Fibroblast of skin of scalp (primary cell): ENCODE measurements at places on chromosomes 1 and 21.
A peak's percentile ranks its signal among the peaks of the same experiment; 100 is the strongest.

DNA sequence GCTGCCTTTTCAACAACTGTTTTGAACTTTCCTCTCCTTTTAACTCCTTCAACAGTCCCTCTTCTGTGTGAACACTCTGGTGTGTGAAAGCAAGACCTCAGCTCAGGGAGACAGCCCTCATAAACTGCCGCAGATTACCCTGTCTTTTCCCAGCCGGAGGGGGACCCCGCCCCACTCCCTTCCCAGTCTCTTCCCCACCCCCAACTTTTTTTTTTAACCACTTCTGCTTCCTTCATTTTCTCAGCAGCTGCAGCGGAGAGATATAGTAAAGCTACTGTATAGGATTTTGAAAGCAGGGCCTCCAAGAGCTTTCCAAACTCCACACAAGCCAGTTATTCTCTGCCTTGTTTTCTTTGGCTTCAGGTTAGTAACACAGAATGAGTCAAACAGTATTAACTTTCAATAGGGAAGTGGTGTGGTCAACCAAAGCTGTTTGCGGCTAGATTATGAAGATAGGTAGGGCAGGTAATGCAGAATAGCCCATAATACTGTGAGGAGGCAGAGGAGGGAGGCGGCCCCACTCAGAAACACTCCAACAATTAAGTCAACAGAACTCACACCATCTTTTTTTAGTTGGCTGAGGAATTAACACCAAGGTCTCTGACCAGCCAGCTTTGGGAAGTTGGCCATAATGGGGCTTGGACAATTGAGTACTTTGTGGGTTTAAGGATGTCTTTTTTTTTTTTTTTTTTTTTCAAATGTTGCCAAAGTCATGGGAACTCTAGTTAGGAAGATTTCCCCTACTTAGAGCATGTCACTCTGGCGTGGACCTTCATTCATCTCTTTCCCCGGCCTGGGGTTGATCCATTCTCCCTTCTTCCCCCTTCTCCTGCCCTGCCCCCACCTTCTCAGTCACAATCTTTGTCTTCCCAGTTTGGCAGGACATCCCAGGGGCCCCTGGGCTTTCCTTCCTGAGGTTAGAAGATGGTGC, 177.0 kb downstream of the CLIC6 start:
- peak; percentile 76 for DNase-seq

DNA sequence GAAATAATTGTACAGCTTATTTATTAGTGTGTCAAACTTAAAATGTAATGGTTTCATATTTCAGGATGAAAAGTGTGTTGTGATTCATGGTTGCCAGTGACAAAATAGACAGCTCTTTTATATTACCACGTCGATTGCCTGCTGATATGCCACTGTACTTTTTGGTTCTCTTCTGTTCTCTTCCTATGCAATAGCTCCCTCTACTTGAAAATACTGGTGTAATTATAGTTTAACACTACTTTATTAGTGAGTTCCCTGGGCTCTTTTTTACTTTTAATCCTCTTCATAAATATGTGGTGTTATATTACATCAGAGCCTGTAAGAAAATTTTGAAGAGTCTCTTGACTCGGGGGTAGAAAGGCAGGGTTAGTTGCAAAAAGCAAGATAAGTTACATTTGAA, 111.3 kb downstream of the PATJ start:
- peak; percentile 54 for DNase-seq

- DNase-seq, result no peak
Observed at GRCh38 chr1:4694492-4694891, 40.1 kb downstream of the AJAP1 start.

DNA sequence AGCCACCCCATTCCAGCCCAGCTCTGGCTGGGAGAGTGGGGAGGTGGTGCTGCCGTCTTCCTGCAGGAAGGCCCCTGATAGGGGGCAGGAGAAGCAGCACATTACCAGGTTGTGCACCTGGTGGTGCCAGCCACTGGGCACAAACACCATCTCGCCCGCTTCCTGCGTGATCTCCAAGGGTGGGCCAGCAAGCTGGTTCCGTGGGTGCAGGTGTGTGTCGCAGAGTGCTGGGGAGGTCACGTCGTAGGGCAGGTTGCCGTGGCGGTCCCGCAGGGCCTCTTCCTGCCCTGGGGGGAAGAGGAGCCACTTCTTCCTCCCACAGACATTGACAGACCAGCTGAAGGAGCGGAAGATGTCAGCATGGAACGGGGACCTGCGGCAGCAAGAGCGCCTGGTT, 1.8 kb downstream of the JMJD4 start:
- DNase-seq, result no peak

GRCh38 chr1:85290826-85291225, 14.4 kb upstream of the BCL10 start:
- DNase-seq, result peak; percentile 52

DNA sequence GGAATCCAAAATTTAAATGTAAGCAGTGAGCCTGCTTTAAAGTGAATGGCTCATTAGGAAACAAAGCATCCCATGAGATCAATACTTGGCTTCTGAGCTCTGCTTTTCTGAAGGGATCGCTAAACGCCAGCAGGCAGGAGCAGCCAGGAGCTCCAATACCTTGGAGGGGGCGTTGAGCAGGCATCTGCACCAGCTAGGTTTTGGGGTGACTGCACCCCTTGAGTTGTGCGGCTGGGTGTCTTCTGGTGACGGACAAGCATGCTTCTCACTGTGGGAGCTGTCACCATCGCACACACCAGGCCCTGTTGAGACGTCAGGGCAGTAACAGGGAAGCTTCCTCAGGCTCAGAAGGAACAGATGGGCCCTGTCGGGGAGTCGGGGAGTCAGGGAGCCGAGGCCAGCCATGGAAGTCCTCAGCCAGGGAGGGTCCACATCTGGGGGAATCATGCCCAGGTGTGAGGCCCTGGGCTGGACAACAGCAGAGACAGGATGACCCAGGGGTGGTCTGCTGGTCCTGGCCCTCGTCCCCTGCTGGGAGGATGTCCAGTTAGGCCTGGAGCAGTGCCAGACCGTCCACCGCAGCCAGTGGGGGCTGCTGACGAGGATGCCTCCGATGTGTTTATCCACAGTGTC, 57.9 kb upstream of the ADARB1 start:
- DNase-seq, result no peak

GRCh38 chr1:153430561-153430960, 14.2 kb downstream of the S100A7A start:
- no peak for DNase-seq

GRCh38 chr1:89763649-89763986, 57.2 kb upstream of the LRRC8D start:
- DNase-seq, result no peak

- DNase-seq, result peak; percentile 91
Observed at GRCh38 chr21:44817506-44817880, 369 bp downstream of the SUMO3 start.

DNA sequence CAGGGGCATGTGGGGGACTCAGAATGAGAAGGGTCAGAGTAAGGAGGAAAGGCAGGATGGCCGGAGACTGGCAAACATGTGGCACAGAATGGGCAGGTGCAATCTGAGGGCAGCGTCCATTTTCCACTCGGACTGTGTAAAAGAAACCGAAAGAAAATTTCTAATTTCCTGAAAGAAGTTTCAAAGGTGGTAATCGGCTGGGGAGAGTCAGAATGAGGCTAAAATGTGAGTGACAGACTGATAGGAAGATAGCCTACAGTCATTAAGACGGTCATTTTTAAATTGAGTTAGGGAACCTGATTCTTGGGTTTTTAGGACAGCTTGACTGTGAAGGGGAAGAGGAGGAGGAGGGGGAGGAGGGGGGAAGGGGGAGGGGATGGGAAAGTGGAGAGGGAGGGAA, 23.6 kb downstream of the COA6 start:
- no peak for DNase-seq
